ENCODE measurements at places on chromosomes 5 and 9.

- DNase-seq, result no peak
Measured at GRCh38 chr5:33800241-33800950, 91.4 kb downstream of the ADAMTS12 start.

GRCh38 chr9:123825342-123826060 is 104.4 kb downstream of the DENND1A start:
- DNase-seq, result no peak

DNA sequence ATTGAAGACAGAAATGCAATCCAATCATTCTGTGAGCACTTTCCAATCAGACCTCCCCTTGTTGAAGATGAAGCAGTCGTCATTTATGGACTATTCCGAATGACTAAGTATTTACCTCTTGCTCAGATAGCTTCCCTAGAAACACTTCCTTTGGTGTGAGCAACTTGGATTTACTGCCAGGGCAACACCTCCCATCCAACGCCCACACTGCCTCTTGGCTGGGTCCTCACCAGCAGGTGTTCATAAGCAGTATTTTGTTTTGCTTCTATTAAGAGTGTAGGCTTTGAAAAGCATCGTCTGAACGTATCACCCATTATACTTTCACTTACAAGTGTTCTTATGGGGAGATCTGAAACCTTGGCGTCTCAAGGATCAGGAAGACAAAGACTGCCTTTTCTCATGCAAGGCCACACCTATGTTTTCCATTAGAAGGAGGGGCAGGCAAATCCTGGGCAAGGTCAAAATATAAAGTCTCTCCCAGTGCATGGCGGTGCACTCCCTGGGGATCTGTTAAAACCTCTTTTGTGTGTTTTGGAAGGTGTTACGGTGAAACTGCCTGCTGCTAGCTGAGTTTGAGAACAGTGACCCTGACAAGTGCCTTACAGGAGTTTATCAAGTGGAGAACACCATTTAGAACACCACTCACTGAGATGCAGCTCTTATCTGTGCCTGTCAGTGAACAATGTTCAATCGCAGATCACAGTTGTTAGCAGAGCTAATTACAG is 10.6 kb upstream of the MARCHF3 start:
- no peak for DNase-seq

- DNase-seq, result no peak
Measured at GRCh38 chr9:82101475-82101874, 112.9 kb downstream of the SPATA31D1 start.

- no peak for DNase-seq
Measured at GRCh38 chr5:101626572-101626971, 669.5 kb downstream of the SLCO4C1 start.

DNA sequence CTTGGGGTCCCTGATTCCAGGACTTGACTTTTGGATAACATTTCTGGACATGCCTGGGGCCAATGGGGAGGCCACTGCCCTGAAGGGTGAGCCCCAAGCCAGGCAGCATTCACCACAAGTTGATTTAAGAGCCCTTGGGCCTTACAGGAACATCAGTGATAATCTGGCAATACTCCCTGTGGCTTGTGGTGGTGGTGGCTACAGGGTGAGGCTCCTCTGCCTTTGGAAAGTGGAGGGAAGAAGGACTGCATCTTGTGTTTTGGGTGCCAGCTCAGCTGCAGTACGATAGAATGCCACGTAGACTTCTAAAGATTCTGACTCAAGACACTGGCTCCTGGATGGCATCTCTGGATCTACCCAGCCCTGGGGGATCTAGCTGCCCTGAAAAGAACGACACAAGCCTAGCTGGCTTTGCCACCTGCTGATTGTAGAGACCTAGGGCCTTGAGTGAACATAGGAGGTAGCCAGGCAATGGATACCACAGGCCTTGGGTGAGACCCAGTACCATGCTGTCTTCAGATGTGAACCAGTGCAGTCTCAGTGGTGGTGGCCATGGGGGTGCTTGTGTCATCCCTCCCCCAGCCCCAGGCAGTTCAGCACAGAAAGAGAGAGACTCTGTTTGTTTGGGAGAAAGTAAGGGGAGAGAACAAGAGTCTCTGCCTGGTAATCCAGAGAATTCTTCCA is 79.0 kb upstream of the DAP start:
- no peak for DNase-seq

GRCh38 chr5:141547488-141547887 is 58.6 kb downstream of the PCDHGC5 start:
- DNase-seq, result no peak

GRCh38 chr5:139482050-139482889 is at the start of gene STING1:
Gene STING1 (minus strand): TSS chr5:139482758. CDS start chr5:139481704, 1,054 bp downstream.
- DNase-seq, result peak; percentile 60

- no peak for DNase-seq
Measured at GRCh38 chr5:14212838-14213237, 69.7 kb downstream of the TRIO start.

DNA sequence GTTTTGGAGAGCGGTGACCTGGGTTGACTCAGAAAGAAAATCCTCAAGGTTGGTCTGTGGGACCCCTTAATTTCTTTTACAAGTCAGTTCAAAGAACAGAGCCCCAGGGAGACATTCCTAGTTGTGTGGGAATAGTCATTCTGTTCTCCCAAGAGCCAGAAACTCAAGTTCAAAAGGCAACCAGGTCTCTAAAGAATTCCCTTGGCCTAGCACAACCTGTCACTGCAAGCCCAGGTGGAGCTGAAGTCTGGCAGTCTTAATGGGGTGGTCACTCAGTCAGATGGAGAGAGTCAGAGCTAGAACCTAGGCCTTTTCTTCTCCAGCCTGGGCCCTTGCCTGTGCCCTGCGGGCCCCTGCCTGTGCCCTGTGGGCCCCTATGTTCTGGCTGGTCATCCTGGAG is 37.5 kb upstream of the CDKN2AIPNL start:
- no peak for DNase-seq

GRCh38 chr5:56824019-56824418 is 8.7 kb downstream of the MAP3K1 start:
- DNase-seq, result no peak

DNA sequence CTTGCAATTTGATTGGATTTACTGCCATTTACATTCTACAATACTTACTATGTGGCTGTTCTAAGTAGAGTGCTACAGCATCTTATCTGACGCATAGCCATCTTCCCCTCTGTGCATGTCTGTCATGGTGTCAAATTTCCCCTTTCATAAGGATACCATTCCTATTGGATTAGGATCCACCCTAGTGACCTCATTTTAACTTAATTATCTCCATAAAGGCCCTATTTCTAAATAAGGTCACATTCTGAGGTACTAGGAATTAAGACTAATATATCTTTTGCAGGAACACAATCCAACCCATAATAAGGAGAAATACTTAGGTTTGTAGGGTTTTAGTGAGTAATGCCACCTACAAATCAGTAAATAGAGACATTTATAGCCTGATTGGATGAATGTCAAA is 268.0 kb downstream of the ADAMTSL1 start:
- DNase-seq, result no peak

DNA sequence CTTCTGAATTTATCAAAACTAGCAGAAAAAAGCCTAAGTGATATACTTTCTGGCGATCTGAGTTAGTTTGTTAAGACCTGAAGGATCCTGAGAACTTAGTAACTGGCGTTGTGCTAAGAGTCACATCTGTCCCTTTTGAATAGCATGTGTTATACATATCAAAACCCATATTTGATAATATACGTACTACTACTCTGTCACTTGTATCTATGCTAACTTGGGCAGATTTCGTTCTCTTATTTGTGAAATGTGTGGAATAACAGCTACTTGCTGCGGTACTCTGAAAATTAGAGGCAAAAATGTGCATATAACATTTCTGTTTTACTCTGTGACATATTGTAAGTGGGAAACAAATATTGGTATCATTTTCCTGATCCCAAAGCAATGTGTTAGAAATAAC is 126.4 kb downstream of the PARP8 start:
- DNase-seq, result no peak

DNA sequence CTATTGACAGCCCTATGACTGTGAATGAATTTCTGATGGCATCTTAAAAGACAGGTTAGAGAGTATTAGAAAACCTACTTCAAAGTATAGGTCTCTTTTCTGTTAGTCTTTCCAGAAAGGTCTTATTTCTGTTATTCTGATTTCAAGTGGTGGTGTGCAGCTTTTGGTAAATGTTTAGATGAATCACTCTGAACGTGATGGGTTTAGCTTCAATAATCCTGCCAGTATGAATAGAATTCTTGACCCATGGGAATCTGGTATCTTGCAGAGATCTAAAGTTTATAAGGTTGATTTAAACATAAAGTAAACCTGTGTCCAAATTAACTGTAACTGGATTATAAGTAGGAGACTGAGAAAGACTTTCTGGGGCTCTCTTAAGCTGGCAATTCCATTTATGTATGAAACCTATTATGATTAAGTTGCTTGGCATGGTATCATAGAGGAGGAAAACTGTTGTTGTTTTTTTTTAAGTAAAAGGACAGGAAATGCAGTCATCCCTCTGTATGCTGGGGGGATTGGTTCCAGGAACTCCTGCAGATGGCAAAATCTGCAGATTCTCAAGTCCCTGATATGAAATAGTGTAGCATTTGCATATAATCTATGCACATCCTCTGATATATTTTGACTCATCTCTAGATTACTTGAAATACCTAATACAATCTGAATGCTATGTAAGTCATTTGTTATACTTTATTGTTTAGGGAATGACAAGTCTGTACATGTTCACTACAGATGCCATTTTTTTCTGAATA is 77.0 kb upstream of the ADAMTS19 start:
- no peak for DNase-seq

GRCh38 chr5:6455571-6456200 is 7.0 kb downstream of the UBE2QL1 start:
- DNase-seq, result no peak

- no peak for DNase-seq
Measured at GRCh38 chr5:131460867-131461572, 174.0 kb downstream of the RAPGEF6 start.

- DNase-seq, result no peak
Measured at GRCh38 chr9:92467511-92467910, 14.8 kb downstream of the ASPN start.

DNA sequence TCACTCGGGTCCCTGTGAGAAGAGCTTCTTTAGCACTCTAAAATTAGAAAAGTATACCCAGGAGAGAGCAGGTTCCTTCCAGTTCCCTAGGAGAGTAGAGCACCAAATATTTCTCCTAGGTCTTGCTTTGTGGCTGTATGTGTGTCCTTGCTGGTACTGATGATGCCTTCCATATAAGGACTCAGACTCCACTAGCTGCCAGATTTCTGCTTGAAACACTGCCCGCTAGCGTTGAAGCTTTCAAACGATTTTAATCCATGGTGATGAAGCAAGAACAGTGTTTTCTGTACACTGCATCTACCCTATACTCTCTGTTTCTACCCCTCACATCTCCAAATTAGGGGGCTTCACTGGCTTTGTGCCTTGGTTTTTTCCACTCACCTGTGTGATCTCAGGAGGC is 2.4 kb upstream of the SMC2 start:
- no peak for DNase-seq

DNA sequence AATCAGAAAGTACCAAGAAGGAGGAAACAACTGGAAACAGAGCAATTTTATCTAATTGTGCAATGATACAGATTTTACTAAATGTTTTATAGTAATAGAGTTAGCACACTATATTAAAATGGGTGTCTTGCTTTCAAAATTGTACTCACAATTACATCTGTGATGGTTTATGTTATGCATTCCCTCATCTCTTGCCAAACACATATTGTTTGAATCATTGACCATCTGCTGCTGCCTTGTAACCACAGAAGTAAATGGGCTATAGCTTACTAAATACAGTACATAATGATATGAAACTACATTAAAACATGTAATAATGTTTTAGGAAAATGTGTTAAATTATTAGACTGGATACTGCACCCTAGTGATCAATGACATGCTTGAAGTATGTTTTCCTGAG is 158.1 kb downstream of the SLC25A46 start:
- DNase-seq, result no peak

DNA sequence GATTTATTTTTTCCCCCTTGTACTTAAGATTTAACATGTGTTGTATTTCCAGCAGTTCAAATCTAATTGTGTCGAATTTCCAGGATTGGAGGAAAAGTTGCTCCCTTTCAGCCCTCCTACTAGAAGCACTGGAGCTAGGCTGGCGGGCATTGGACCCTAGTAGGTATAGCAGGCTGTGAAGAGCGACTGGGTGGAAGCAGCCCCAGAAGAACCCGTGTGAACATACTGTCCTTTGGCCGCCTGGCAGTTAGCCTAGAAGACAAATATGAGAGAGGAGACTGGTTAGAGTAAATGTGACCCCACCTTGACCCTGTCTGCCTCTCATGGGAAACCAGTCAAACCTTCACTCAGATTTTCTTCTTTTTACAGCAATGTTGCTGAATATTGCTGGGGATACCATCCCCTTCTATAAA is 13.9 kb downstream of the ALDOB start:
- DNase-seq, result no peak

- no peak for DNase-seq
Measured at GRCh38 chr9:129027224-129027684, 877 bp downstream of the SH3GLB2 start.

DNA sequence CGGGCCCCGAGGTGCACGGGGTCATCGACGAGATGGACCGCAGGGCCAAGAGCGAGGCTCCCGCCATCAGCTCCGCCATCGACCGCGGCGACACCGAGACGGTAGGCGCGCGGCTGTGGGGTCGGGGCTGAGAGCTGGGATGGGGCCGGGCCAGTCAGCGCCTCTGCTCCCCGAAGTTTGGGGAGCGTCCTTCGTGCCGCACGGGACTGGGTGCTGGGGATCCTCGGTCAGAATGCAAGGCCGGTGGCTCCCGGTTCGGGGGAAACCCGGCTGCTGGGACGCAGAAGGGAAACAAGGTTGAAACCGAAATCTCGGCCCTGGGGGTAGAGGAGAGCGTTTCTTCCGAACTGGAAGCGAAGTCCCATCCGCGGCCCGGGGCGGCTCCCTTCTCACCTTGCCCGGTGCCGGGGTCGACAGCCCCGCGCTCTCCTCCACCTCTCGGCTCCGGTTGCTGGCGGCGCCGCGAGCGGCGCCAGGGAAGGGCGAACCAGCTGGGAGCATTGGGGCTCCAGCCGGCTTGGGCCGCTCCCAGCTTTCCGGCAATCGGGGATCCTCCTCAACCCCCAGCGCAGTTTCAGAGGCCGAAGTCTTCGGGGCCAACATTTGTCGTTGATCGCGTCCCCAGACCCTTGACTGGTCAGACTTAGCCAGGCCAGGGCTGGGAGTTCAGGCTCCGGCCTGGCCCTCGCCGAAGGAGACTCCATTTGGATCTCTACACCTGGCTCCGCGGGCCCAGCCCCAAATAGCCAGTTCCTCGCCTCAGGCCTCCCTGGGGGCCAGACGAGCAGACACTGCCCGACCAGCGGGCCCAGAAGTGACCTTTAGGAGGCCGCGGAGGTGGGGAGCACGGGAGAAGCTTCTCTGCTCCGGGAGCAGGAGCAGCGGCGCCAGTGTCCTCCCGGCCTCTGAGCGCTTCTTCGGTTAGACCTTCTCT is 1.1 kb downstream of the LHX2 start:
- DNase-seq, result no peak

GRCh38 chr9:38358390-38359296 is 33.9 kb upstream of the ALDH1B1 start:
- no peak for DNase-seq

DNA sequence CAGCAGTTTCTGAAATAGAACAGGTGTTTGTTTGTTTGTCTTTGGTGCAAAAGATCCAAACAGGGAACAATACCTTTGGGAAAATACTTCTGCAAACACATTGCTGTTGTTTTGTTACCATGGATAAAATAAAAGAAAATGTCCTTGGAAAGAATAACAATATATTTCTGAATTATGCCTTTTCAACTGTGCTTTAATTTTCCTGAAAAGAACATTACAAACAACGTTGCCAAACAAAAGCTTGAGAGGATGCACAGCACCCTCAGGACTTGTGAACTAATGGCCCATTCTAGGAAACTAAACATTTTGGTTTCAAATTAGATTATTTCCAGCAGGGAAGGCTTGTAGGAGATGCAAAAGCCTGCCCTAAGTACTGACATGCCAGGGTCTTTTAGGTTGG is 967.2 kb downstream of the TLE4 start:
- no peak for DNase-seq

- DNase-seq, result no peak
Measured at GRCh38 chr9:118992813-118993794, 376.1 kb downstream of the BRINP1 start.

Measured in activated CD4-positive, CD25-positive, alpha-beta regulatory T cell treated with anti-CD3 and anti-CD28 coated beads, Interleukin-2, amount 50 U/mL, for 72 hours (primary cell).